NCI-H345 (cell line): ENCODE measurements at places on chromosomes 1 and 21.

DNA sequence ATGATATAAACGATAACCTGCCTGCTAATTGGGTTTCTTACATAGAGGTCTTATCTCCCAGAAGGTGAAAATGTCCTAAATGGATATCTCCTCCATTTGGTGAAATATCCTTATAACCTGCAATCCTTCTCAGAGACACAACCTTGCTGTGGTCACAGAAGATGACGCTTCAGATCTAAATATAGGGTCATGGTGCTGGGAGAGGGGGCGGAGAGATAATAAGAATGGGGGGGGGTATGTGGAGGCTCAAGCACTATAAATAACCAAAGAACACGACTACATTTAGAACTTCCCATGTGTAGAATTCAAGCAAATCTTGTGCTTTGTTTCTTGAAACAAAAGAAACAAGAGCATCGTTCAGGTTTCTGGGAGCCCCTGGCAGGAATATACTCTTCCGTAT is 260.6 kb upstream of the ESRRG start:
- no peak for DNase-seq

DNA sequence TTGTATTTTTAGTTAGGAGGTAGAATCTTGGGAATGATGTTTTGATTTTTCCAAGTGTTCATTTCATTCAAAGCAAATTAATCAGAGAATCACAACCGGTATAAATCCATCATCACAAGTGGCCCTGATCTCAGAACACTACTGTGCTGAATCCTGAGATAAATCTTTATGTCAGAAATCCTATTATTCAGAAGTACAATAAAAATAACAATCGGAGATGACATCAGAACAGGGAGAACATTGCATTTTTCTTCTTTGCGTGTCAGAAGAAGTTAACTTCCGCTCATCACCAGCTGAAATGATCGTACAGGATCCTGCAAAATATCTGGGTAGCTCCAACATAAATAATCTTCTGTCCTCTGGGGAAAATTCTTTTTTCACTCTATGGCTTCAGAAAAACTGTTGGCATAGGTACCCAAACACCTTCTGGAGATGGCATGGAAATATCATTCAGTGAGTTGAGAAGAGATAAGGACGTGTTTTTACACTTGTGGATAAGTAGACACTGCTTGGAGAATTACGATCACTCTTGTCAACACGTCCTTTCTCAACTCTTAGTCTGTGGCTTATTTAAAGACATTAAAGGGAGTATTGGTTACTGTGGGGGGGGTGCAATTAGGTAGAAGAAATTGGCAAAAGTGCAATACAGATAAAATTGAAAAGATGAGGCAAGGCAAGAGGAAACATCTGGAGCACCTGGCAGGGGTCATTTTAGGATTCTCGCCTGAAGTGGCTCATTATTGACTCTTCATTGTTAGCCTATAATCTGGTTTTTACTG is 46.9 kb upstream of the SMYD2 start:
- no peak for DNase-seq

DNA sequence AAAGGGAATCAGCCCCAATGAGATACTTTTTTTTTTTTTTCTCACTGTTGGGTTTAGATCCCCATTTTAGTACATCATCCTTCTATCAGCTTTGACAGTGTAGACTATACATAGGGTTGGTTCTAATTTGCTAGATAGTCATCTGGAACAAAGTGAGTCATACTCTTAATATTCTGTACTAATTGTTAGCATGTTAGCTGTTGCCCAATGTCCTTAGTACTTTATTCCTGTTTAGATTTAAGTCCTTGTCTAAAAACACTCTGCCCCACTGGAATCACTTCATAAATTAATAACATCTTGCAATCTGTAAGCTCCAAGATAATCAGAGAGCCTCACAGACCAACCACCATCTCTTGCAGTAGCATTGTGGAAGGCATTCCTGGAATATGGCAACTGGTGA is 209.8 kb upstream of the KIAA0040 start:
- no peak for DNase-seq

GRCh38 chr1:107935396-107936064 is 29.4 kb downstream of the VAV3 start:
- no peak for DNase-seq
